ENCODE measurements at places on chromosomes 3 and 15.

- DNase-seq: peak; percentile 89
Observed at GRCh38 chr3:50194128-50194902, 2.9 kb downstream of the GNAT1 start.

GRCh38 chr15:80260551-80260950, 8.5 kb upstream of the CTXND1 start:
- no peak for DNase-seq

DNA sequence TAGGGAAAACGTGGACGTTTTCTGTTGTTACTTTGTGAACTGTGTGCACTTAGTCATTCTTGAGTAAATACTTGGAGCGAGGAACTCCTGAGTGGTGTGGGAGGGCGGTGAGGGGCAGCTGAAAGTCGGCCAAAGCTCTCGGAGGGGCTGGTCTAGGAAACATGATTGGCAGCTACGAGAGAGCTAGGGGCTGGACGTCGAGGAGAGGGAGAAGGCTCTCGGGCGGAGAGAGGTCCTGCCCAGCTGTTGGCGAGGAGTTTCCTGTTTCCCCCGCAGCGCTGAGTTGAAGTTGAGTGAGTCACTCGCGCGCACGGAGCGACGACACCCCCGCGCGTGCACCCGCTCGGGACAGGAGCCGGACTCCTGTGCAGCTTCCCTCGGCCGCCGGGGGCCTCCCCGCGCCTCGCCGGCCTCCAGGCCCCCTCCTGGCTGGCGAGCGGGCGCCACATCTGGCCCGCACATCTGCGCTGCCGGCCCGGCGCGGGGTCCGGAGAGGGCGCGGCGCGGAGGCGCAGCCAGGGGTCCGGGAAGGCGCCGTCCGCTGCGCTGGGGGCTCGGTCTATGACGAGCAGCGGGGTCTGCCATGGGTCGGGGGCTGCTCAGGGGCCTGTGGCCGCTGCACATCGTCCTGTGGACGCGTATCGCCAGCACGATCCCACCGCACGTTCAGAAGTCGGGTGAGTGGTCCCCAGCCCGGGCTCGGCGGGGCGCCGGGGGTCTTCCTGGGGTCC, at the start of gene TGFBR2:
Gene TGFBR2, plus strand, starts transcription at position 301 of the 731 bp plus-strand sequence. Its CDS starts 283 bp downstream, at position 584.
- peak; percentile 88 for DNase-seq

- DNase-seq: no peak
Observed at GRCh38 chr3:109115451-109115850, 2.5 kb downstream of the MORC1 start.

DNA sequence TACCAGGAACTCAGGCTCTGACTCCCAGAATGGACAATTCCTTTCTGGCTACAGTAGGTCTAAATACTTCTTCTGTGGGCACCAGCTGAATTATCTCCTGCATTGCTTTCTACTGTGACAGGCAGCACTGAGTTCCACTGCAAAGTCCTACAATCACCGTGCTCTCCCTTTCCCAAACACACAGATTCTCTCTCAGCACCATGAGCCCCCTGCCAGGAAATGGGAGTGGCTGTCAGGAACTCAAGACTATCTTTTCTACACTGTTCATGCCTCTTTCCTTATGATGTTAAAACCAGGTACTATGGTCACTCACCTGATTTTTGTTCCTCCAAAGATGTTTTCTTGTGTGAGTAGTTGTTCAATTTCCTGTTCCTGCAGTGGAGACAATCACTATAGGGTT, 383.4 kb downstream of the EPHA6 start:
- DNase-seq: no peak

GRCh38 chr3:42254566-42254965, 11.4 kb downstream of the CCK start:
- DNase-seq: no peak

DNA sequence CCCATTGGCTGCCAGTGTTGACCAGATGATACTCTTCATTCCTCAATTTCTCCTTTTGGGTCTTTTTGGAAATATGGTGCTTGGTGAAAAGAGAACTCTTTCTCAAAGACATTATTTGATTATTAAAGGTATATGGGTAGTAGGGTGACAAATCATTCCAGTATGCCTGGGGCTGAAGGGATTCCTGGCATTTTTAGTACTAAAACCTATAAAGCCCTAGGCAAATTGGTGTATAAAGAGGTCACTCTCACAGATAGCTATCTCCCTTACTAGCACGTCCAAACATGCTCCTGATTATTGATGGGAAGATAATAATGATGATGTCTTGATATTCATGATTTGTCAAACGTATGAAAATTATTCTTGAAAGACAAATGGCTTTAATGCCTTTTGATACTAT, 1.1 kb downstream of the GABRR3 start:
- DNase-seq: no peak
